ENCODE measurements at places on chromosomes 2 and 18.
A peak's percentile ranks its signal among the peaks of the same experiment; 100 is the strongest.

- DNase-seq = no peak
These were observed 12.0 kb upstream of the IMPACT start for GRCh38 chr18:24414349-24415003.

DNA sequence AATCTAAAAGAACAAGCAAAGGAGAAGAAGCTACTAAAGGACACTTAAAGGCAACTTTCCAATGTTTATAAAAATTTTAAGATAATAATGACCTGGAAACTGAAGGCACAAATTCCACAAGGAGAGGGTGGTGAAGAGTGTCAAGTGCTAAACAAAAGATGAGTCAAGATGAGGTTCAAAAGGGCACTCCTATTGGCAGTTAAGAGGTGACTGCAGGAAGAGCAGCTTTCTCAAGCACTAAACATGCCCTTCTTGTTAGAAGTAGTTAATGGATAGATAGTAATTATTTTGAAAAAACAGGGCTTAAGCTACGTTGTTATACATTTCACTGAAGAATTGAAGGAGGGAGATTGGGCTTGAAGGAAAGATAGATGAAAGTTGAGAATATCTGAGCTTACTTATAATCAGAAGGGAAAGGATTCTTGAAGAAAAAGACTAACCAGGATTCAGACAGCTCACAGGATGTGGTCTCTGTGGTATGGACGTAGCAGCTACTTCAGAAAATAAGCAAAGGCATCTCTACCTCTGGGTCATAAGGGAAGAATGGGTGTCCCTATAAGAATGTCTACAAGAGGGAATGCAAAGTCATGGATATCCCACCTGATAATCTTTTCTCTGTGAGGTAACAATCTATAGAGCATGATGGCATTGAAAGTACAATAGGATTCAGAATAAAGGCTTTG is 454.7 kb upstream of the SLC39A10 start:
- no peak for DNase-seq

GRCh38 chr2:115389024-115389423 is 946.6 kb downstream of the DPP10 start:
- DNase-seq = no peak

DNA sequence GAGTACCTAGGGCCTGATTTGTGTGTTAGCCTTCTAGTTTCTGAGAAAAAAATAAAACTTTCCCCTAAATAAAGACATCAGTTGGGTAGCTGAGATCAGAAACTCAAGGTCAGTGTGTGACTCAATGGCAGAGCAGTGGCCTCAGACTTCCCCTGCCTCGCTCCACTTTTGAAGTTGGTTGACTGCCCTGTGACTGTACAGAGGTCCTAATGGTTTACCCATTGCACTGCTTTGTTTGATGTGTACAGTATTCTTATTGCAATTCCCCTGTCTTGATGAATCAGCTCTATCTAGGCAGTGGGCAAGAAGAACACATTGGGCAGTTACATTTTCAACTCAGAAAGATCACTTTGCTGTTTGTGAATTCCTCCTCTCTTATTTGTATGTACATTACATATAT is 315.7 kb downstream of the KCNS3 start:
- DNase-seq = no peak

GRCh38 chr2:221002101-221002685 is 569.9 kb downstream of the EPHA4 start:
- no peak for DNase-seq

DNA sequence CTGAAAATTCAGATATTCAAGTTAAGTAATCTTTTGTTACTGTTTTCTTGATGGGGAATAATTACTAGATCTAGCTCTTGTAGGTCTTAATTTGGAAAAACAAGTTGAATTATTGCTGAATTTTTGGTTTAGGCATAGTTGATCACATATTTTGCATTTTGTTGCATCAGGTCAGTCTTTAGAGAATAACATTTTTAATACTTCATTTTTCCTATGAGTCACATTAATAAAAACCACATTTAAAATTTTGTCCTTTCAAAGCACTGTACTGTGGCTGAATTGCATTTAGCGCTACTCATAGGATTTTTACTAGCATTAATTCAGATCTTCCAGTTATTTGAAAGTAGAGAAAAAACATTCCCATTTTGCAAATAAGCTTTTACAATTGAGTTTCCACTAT is 23.2 kb downstream of the MAP4K4 start:
- no peak for DNase-seq

DNA sequence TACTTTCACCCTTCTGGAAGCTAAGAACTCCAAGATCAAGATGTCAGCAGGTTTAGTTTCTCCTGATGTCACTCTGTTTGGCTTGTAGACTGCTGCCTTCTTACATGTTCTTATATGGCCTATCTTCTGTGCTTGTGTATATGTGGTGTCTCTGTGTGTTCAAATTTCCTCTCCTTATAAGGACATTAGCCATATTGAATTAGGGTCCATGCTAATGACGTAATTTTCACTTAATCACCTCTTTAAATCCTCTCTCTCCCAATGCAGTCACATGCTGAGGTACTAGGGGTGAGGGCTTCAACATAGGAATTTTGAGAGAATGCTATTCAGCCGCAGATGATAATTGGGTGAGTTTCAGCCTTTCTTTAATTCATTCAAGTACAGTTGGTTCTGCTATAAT is 458.3 kb upstream of the SYT4 start:
- DNase-seq = no peak

DNA sequence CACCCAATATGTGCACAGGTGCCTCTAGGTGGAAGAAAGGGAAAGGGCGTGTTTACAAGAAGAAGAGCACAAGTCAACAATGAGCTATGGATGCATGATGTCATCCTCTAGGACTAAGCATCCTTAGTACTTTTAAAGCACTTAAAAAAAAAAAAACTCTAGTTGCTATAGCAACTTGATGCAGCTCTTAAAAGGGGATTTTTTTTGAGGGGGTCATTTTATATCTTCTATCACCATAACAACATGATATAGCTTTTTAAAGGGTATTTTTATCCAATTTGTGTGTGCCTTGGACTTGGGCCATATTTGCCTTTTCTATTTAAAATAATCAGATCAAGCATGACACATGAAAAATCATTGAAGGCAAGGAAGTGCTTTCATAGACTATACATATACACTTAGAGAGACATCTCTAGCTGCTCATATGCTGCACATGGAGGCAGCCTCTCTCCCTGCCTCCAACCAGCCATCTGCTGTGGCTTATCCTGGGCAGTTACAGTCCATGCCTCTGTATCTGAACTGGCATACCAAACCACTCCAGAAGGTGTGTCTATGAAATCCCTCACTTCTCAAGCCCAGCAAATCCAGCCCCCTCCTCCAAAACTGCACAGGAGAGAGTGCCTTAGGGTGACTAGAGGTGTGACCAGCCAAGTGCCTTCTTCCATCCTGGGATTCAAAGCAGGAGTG is 165.4 kb downstream of the MSH2 start:
- DNase-seq = no peak

GRCh38 chr18:72867746-72868584 is at the start of gene NETO1:
NETO1 (minus strand) TSS chr18:72867987; CDS start chr18:72867291, 696 bp downstream.
- DNase-seq = no peak

DNA sequence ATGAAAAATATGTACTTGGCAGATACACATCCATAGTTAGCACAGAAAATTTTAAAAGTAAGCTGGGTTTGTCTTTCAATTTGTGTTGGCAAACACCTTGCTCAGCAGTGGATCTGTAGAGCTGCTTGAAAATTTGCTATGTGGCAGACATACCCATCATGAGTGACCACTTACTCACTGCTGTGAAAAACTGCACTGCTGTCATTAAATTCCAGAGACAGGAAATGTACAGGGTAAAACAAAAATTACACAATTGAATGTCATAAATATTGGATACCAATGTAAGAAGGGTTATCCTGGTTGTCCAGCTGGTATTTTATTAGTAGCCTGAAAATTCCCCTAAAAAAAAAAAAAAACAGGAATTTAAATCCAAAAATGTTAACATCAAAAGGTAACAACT is 24.5 kb downstream of the NIF3L1 start:
- peak; percentile 18 for DNase-seq

DNA sequence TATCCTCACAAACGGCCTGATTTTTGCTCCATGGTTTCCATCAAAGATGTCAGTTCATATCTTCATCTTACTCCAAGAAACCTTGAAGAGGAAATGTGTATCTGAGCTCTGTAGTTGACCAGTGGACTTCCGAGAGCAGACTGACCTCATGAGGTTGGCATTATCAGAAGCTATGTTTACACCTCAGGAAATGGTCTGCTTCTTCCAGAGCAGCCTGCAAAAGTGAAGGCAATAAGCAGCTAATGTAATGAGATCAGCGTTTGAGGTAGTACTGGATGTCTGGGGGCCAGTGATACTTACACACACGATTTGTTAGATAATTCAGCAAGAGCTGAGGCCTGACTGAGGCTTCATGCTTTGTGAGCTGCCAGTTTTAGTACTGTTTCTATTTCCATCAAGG is 189.7 kb downstream of the LRRTM1 start:
- no peak for DNase-seq

GRCh38 chr2:207473049-207473930 is 56.5 kb upstream of the CREB1 start:
- no peak for DNase-seq

DNA sequence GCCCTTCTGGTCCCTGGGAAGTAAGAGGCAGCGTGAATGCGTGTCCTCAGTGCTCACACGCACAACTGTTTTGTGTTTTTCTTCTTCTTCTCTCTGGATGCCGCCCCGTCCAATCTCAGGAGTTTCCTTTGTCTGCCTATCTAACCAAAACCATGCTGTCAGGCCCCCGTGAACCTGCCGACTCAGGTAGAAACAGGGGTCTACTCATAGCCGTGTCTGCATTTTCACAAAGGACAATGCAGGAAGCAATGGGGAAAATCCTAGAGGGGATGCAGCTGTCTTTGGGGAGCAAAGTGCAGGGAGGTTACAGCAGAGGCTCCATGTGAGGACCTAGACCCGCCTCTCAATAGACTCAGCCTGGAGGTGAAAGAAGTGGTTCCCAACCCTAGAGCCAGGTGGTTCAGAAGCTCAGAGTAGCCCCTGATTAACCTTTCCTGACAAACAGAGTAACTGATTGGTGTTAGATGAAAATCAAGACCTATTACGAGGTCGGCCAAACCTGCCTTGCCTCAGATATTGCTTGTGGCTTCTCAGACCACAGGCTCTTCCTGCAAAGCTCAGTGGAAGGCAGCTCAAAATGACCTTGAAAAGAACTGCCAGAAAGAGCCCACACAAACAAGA is 49.3 kb downstream of the CD226 start:
- DNase-seq = no peak

DNA sequence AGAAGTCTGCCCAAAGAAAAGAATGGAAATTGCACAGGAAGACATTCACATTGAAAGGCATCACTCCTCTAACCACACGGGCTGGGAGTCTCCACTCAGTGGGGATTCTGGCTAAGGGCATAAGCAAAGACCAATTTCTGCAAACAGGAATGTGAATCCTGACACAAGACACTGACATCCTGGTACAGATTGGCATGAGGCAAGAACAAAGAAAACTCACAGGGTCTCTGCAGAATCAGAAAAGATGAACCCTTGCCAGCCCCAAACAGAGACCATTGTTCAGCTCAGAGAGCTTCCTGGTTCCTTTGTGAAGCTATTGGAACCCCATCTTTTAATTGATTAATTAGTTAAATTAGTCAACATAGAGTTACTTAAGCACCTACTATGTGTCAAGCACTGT is 82.3 kb downstream of the UPP2 start:
- DNase-seq = no peak

GRCh38 chr2:161068670-161069069 is 91.6 kb upstream of the TANK start:
- DNase-seq = no peak

- no peak for DNase-seq
These were observed 683.5 kb downstream of the TMEM182 start for GRCh38 chr2:103445347-103445746.

GRCh38 chr2:113179446-113180045 is 5.8 kb downstream of the PSD4 start:
- no peak for DNase-seq

- DNase-seq = no peak
These were observed 1291.6 kb upstream of the ZEB2 start for GRCh38 chr2:145811276-145812164.

GRCh38 chr2:1366546-1367134 is 46.6 kb upstream of the TPO start:
- DNase-seq = no peak

GRCh38 chr2:204282525-204282924 is 262.8 kb upstream of the PARD3B start:
- DNase-seq = no peak

DNA sequence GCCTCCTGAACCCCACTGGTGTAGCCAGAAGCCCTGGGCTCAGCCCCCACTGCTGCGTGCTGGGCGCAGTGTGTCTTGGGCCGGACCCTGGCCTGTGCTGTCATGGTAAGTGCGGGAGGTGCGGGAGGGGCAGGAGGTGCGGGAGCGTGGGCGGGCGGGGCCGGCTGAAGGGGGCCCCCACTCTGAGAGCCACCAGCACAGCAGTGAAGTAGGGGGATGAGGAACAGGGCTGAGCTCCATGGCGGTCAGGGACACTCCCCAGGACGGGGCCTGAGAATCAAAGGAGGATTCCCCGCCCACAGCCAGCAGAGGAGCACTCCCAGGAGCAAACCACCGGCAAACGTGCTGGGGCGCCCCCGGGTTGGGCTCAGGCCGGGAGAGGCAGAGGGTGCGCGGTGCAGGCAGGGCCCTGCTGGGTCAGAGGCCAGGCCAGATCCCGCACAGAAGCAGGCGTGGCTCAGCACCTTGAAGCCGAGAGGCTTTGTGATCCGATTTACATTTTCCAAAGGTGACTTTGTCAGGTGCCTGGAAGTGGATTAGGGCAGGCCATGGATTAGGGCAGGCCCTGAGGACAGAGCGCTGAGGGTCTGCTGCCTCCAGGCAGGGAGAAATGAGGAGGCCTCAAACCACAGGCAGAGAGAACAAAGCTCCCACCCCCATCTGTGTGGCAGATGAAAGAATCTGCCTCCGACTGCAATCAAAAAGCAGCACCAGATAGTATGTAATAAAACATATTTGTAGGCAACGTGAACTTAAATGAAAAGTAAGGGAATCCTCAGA is 152.0 kb upstream of the RAB6C start:
- no peak for DNase-seq

DNA sequence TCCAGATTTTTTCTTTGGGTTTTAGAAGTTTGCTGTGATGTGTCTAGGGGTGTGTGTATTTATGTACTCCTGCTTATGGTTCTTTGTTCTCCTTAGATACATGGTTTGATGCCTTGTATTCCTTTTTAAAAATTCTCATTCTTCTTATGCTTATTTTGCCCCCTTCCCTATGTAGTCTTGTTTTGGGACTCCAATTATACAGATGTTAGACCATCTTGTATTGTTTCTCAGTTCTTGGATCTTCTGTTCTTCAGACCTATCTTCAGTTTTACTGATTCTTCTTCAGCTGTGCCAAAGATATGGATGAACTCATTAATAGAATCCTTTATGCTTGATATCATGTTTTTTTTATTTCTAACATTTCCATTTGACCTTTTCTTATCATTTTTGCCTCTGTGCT is 14.2 kb upstream of the MSL3B start:
- no peak for DNase-seq

- no peak for DNase-seq
These were observed 869.2 kb downstream of the BCL11A start for GRCh38 chr2:59684116-59684770.

GRCh38 chr2:29920130-29920577 is 1.2 kb downstream of the ALK start:
- peak; percentile 33 for DNase-seq

Measured in 8988T (cell line).